ENCODE measurements at places on chromosomes 4 and X.

GRCh38 chrX:3678328-3678727 lies 35.1 kb downstream of the PRKX start:
- DNase-seq, result no peak

GRCh38 chr4:69584135-69584534 lies 55.3 kb downstream of the UGT2A2 start:
- DNase-seq, result no peak

DNA sequence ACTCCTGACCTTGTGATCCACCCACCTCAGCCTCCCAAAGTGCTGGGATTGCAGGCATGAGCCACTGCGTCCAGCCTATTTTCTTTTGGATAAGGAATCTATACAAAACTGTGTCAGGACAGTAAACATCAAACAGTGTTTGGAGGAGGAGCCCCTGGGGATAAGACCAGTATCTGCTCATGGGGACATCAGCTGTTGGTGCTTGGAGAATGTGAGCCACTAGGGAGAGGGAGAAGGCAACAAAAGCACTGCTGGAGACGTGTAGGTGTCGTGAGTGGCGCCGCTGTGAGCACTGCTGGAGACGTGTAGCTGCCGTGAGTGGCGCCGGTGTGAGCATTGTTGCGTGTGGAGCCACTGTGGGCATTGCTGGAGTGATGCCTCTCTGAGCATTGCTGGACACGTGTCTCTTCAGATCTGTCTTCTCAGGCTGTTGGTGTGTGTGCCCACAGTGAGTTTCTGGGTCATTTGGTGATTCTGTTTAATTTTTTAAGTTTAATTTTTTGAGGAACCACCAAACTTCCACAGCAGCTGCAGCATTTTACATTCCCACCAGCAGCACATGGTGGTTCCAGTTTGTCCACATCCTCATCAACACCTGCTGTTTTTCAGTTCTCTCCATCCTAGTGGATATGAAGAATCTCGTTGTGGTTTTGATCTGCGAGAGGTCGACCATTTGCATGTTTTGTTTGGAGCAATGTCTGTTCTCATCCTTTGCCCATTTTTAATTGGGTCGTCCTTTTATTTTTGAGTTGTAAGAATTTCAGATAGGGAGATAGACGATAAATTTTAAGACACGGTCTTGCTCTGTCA lies 19.0 kb downstream of the DGKQ start:
- DNase-seq, result no peak

GRCh38 chrX:118726396-118726795 lies 1.0 kb upstream of the IL13RA1 start:
- no peak for DNase-seq

DNA sequence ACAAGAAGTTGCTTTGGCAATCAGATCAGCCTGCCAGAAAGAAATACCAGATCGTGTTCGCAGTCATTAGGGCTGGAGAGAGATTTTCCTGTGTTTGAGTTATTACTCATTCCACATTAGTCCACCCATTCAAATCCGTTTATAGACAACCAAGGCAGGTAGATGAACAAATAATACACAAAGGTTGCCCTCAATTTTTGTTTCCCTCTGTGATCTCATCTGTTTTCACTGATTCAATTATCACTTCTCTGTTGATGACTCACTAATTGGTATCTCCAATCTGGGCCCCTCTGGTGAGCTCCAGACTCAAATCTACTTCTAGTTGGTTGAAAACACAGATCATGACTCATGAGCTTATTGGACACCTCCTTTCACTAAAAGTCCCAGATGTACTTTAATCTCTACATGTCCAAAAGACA lies 54.5 kb downstream of the CHM start:
- DNase-seq, result no peak

DNA sequence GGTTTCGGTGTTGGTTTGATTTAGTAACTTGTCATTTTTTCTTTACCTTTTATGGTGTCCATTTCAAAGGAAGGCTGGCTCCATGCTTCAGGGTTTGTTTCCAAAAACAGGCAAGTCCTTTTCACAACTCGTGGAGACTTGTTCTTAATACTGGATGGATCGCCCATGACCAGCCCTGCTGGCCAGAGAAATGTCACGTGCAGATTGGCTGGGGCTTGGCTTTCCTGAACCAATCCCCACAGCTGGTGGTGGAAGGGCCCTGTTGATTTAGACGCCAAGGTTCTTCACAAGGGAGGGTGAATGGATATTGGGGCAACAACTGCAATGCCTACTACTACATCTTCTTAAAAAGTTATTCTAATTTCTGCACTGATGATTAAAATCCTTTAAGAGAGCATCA lies 92.6 kb downstream of the SHROOM3 start:
- no peak for DNase-seq

- DNase-seq, result no peak
These were observed 47.3 kb downstream of the HUWE1 start for GRCh38 chrX:53639257-53639656.

DNA sequence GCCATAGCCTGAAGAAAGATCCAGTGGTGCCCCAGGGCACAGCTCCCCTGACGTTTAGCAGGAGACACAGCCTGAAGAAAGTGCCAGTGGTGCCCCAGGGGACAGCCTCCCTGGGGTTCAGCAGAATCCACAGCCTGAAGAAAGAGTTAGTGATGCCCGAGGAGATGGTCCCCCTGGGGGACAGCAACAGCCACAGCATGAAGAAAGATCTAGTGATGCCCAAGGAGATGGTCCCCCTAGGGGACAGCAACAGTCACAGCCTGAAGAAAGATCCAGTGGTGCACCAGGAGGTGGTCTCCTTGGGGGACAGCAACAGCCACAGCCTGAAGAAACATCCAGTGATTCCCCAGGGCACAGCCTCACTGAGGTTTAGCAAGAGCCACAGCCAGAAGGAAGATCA lies 2.8 kb downstream of the TEX13C start:
- no peak for DNase-seq

All from NT2/D1 (cell line).